ENCODE measurements at places on chromosomes 6 and 20. TPM values are rescaled to one million over a fixed set of nuclear protein-coding genes. Genes with fewer than 3 reads are reported as not detected.

IMPG1 gene
- not detected for total RNA-seq

DOK5 gene
- total RNA-seq = 3.4 TPM

KCNK17 gene
- total RNA-seq = 0.33 TPM

WFDC10B gene
- total RNA-seq = not detected

MUC21 gene
- not detected for total RNA-seq

ME1 gene
- 34.6 TPM for total RNA-seq

LPA gene
- 0.33 TPM for total RNA-seq

GRCh38 chr6:43282636-43283513, 15.2 kb upstream of the SLC22A7 start:
- no peak for DNase-seq

DNA sequence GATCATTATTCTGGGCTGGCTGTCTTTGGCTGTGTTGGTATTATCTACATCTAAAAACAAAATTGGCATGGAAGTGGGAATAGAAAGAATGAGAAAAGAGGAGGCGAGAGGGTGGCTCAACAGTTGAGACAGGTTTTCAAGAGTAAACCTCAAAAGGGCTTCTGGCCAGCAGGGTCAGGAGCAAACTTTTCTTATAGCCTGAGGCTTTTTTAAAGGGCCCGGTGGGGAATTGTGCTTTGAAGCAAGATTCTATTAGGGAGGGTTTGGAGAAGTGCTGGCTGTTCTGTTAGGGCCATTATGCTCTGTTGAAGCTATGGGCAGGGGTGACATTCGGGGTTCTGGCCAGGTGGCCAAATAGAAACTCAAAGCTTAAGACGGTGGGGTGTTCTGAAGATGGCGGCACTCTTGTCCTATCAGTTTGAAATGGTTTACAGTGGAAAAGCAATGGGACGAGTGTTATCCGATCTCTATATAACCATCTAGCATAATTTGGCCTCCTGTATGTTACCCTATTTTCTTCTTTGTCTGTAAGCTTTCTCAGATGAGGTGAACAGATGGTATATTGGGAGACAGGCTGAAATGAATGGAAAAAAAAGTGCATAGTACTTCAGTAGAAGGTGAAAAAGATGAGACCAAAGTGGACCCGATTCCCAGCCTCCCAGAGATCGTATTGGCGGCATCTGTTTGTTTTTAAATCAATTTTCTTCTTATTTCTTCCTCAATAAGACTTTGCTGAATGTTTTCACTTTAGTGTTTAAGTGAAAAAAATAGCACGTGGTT, 132.1 kb upstream of the CNR1 start:
- no peak for DNase-seq

DNA sequence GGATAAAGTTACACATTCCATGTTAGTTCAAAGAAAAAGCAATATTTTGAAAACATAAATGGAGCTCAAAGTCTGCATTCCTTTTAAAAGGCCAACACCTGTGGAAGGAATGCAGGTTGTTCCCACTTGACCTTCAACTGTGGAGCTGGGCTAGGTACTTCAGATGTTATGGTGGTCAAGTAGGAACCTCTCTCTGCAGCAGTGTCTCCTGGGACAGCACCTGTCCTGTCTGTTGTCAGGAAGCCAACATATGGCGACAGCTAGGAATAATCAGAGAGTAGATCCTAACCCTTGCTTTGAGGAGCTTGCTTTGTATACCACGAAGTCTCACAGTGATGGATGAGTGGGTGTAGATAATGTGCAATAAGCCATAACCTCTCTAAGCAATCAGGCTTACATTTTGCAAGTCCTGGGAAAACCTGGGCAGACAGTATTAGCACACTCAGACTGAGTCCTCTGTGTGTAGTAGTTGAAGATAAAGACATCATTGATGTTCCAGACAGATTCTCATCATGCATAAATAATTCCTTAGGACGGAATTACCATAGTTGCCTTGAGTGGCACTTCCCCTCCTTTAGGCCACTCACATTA, 347.5 kb downstream of the PRL start:
- no peak for DNase-seq

DNA sequence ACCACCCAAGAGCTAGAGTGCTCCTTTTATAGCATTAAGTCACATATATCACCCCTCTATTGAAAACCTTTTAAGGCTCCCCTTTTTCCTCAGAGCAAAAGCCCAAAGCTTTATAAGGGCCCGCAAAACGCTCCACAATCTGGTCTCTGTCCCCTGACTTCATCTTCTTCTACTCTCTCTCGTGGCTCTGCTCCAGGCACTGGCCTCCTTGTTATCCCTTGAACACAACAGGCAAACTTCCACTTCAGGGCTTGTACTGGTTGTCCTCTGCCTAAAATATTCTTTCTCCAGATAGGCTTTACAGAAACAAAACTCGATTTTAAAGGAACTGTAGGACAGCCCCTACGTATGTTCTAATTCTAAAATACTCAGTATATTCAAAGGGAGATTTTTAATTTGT, 44.0 kb upstream of the SPDEF start:
- no peak for DNase-seq

GRCh38 chr20:47724910-47725247, 60.4 kb downstream of the SULF2 start:
- no peak for DNase-seq

DNA sequence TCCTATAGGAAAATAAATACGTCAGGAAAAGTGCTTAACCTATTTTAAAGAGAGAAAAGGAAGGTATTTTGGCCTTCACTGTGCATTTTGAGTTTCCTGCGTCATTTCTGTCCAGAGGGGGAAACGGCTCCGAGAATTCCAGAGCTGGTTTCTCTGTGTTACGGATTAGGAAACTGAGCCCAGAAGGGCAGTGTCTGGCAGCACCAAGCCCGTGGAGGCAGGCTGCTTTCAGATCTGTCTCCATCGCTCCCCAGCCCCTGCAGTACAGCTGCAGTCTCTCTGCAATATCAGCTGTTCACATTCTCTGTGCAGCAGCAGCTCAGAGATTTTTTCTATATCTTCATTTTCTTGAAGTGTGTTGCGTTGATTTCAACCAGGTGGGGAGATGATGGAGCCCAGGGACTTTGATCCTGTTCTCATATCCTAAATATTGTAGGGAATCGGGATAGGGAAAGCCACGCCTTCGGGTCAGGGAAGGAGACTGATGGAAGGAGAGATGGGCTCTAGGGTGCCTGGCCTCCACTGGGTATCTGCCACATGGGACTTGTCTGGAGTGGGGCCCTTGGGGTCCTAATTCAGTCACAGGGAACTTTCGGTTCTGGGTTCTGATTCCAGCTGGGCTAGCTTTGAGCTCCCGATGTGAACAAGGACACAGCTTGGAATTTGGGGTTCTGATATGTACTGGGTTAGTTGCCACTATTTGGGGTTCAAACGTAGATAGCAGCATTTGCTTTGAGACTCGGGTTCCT, 2.8 kb downstream of the ANKRD60 start:
- DNase-seq = no peak

DNA sequence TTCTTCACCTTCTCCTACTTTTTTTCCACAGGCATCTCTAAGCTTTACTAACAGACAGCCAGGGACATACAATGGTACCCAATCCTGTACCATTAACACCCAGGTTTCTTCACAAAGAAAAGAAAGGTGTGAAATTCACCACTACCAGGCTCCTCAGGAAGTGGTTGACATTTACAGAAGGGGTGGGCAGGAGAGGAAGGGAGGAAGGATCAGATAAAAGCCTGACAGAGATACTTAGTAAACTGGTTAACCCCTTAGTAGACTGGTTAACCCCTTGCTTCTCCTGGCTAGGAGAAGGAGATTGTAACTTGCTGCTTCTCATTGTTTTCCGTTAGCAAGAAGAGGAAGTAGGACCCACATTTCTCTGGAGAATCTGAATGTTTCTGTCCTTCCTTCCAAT, 7.2 kb downstream of the SAMD3 start:
- no peak for DNase-seq

- no peak for DNase-seq
Measured at GRCh38 chr6:124494956-124495664, 467.1 kb upstream of the RNF217 start.

- no peak for DNase-seq
Measured at GRCh38 chr6:138331984-138332383, 45.7 kb upstream of the SMIM28 start.

Measured in breast epithelium (tissue), 4 donors.